ENCODE measurements at places on chromosomes 3 and 15.

GRCh38 chr3:2934541-2934940, 175.6 kb downstream of the IL5RA start:
- H3K36me3 ChIP-seq = no peaks in the 10 kb centered on the region
- H3K4me1 ChIP-seq = peaks cover 2% of the 10 kb centered on the region
- H3K4me3 ChIP-seq = no peak overlapping the region
- H3K27me3 ChIP-seq = no peaks in the 10 kb centered on the region
- H3K27ac ChIP-seq = no peak overlapping the region
- DNase-seq = no peak

GRCh38 chr3:100068826-100069225, 45.5 kb downstream of the FILIP1L start:
- H3K4me1 ChIP-seq = peaks cover 40% of the 10 kb centered on the region
- H3K36me3 ChIP-seq = peaks cover 7% of the 10 kb centered on the region
- no peaks in the 10 kb centered on the region for H3K27me3 ChIP-seq
- H3K4me3 ChIP-seq = no peak overlapping the region
- H3K27ac ChIP-seq = no peak overlapping the region
- DNase-seq = peak; percentile 94

DNA sequence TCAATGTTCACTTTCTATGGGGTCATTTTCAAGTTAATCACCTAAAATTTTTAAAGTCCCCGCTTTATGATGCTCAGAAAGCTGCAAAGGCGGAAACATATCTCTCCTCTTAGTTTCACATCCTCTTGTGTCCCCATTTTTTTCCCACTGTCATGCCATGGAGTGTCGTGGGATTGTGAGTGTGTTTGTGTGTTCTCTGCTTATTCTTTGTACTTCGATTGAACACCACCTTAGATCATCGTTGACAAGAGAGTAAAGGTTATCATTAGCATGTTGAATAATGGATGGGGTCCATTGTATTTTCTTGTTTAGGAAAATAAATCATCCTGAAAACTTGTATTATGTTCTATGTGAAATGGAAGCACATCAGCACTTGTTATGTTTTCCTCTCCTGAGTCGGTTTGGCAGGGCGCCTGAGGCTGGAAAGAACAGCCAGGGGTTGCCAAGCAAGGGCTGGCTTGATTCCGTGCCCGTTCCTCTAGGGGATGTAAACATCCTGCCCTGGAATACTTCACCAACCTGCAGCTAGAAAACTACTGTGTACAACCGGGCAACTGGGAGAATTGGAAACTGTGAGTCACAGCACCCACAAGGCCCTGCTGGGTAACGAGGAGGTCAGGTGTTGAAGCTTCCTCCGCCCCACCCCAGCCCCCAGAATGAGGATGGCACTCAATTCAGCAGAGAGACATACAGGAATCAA, 67.2 kb downstream of the EIF4E3 start:
- H3K4me3 ChIP-seq = no peak overlapping the region
- H3K4me1 ChIP-seq = peaks cover 7% of the 10 kb centered on the region
- H3K36me3 ChIP-seq = peaks cover 1% of the 10 kb centered on the region
- no peak overlapping the region for H3K27ac ChIP-seq
- DNase-seq = no peak

- peaks cover 2% of the 10 kb centered on the region for H3K27me3 ChIP-seq
- H3K36me3 ChIP-seq = no peaks in the 10 kb centered on the region
- H3K4me3 ChIP-seq = no peak overlapping the region
- no peak overlapping the region for H3K27ac ChIP-seq
- no peak for DNase-seq
Measured at GRCh38 chr15:98124581-98124980, 164.1 kb downstream of the ARRDC4 start.

GRCh38 chr3:20043396-20043795, 3.1 kb downstream of the KAT2B start:
- peaks cover 9% of the 10 kb centered on the region for H3K36me3 ChIP-seq
- H3K4me3 ChIP-seq = peak overlapping the region; percentile 96

DNA sequence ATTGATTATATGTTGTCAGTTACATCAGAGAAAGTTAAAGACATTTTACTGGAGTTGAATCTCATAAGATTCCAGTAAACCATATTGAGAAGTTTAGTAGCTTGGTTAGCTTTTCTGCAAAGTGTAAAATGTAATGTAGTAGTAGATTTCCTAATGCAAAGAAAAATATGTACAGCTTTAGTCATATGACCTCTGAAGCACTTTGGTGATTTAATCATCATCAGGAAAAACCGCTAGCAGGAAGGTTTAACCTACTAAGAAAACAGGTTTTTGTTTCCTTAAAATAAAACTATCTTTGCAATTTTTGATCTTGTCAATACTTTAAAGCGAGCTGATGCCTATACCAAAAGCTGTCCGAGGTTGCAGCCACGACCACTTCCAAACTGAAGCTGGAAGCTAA, 364.6 kb upstream of the ZNF385D start:
- H3K4me3 ChIP-seq = no peak overlapping the region
- no peaks in the 10 kb centered on the region for H3K4me1 ChIP-seq
- no peak for DNase-seq
- no peak overlapping the region for H3K27ac ChIP-seq
- no peaks in the 10 kb centered on the region for H3K36me3 ChIP-seq
- H3K27me3 ChIP-seq = no peaks in the 10 kb centered on the region

GRCh38 chr3:169864270-169864669, 5.5 kb downstream of the LRRC31 start:
- peaks cover 17% of the 10 kb centered on the region for H3K27me3 ChIP-seq
- H3K27ac ChIP-seq = no peak overlapping the region
- H3K4me3 ChIP-seq = no peak overlapping the region
- H3K4me1 ChIP-seq = peaks cover 16% of the 10 kb centered on the region

DNA sequence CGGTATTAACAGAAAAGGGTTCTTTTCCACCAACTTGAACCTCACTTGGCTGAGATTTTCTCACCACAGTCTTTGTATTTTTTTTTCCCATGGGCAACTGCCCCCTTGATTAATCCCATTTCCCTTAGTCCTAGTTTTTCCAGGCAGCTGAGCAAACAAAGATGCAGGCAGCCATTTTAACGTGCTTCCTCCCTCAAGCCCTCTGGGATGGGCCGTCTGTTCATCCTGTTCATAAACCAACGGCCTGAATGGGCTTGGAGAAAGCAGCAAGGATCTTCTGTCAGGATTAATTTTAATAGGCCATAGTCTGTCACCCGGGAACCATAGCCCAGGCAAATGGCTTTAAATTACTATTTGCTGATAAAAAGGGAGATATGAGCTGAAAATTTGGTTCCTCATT, 10.4 kb upstream of the POLR2M start:
- H3K27me3 ChIP-seq = peaks cover 31% of the 10 kb centered on the region
- DNase-seq = peak; percentile 19
- no peaks in the 10 kb centered on the region for H3K36me3 ChIP-seq
- H3K27ac ChIP-seq = no peak overlapping the region
- H3K4me1 ChIP-seq = no peaks in the 10 kb centered on the region
- H3K4me3 ChIP-seq = no peak overlapping the region

GRCh38 chr3:140078940-140079339, 144.0 kb downstream of the CLSTN2 start:
- H3K27ac ChIP-seq = no peak overlapping the region
- no peak overlapping the region for H3K4me3 ChIP-seq

DNA sequence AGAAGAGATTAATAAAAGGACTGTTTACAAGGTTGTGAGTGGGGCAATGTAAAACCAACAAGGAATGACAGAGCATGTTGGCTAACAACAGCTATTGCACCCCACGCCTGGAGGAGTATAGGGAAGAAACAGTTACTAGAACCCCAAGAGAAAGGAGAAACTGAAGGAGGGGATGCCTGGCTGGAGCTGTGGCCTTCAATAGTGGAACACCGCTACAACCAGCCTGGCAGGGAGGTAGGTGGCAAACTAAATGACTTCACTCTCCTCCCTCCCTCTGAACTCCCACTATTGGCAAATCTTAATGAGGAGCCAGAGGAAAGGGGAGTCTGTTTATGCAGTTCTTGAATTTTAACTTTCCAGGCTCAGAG, 7.2 kb upstream of the CD47 start:
- no peaks in the 10 kb centered on the region for H3K36me3 ChIP-seq
- H3K4me1 ChIP-seq = peaks cover 46% of the 10 kb centered on the region
- peaks cover 6% of the 10 kb centered on the region for H3K27me3 ChIP-seq
- H3K27ac ChIP-seq = no peak overlapping the region

DNA sequence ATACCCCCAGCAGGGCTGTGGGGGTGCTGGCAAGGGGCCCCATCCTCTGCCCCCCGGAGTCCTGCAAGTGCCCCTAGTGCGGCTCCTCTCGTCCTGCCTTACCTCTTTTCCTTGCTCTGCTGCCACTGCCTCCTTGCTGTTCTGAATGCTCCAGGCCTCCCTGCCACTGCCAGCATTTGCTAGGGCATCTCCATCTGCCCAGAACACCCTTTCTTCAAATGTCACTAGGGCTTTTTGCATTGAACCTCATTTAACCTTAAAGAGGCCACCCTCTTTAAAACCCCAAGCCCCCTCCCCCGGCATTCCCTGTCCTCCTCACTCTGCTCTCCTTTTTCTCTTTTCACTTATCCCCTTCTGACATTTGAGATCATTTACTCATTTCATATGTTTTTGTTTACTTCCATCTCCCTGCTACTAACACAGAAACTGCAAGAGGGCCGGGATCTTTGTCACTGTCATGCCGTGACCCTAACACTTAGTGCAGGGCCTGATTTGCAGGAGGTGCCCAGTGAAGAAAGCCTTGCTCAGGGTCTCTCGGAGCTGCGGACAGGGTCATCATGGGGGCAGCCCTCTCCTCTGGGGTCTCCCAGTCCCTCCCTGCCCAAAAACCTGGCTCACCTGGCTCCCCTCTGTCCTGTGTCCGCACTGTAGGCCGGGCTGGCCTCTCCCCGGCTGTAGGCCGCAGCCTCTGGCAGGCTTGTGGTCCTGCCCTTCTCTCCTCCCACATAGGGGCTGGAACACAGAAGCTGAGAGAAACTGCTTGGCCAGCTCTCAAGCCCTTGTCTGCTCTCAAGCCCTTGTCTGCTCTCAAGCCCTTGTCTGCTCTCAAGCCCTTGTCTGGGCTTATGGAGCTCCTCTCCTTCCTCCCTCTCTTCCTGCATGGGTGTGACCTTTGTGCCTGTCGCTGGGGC, at the start of gene ACOX2:
TSS of gene ACOX2 (minus strand) at position 690 of the 911 bp plus-strand sequence. CDS start 2,084 bp downstream, outside the sequence.
- peaks cover 16% of the 10 kb centered on the region for H3K4me1 ChIP-seq
- no peak within 1 kb of the TSS for H3K4me3 ChIP-seq
- no peak within 1 kb of the TSS for H3K27ac ChIP-seq

DNA sequence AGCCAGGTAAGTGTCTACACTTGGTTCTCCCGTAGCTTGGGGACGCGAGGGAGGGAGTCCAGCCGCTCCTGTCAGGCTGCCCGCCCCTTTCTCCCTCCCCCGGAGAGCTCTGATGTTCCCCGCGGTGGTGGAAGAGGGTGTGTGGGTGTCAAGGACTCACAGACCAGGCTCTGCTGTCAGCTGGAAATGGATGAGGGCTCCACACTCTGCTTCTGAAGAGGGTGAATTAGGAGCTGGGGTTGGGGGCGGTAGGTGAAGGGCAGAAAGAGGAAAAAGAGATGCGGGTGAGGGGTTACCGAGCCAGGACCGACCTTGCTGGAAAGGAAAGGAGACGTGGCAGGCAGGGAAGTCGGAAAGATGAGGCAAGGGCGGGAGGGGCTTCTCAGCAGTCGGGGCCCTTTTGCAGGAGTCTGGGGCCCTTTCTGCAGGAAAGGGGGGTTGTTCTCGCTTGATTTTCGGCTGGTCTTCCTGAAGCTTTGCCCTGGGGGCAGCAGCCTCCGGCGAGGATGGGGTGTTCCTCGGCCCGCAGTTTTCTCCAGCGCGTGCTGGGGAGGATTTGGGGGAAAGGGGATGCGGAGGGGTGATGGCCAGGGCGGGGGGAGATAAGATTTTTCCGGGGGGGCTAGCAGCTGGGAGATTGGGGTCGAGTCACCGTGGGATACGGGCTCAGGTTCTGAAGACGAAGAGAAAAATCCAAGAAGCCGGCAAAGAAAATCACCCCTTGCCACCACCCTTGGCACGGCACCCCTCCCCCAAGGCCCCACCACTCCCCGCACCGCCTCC, 602 bp upstream of the BAHD1 start:
- peak overlapping the region; percentile 87 for H3K27ac ChIP-seq
- H3K36me3 ChIP-seq = peaks cover 17% of the 10 kb centered on the region
- H3K4me3 ChIP-seq = peak overlapping the region; percentile 97
- peaks cover 45% of the 10 kb centered on the region for H3K4me1 ChIP-seq

DNA sequence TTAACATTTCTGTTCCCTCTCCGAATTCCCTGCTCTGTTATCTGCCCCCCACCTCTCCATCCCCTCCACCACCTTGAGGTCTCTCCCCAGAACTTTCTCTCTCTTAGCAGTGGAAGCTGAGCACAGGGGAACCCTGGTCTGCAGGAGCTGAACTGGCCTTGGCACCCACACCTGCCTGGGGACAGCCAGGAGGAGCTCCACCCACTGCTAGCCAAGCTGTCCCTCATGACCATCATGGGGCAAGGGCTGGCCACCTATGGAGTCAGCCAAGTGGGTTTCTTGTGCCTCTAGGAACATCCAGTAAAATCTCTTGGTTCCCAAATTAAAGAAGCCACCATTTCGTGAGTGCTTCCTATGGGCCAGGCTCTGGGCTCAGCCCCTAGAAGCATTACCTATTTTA, 276.4 kb upstream of the TLE3 start:
- H3K4me1 ChIP-seq = no peaks in the 10 kb centered on the region
- H3K4me3 ChIP-seq = no peak overlapping the region
- DNase-seq = no peak
- no peak overlapping the region for H3K27ac ChIP-seq

DNA sequence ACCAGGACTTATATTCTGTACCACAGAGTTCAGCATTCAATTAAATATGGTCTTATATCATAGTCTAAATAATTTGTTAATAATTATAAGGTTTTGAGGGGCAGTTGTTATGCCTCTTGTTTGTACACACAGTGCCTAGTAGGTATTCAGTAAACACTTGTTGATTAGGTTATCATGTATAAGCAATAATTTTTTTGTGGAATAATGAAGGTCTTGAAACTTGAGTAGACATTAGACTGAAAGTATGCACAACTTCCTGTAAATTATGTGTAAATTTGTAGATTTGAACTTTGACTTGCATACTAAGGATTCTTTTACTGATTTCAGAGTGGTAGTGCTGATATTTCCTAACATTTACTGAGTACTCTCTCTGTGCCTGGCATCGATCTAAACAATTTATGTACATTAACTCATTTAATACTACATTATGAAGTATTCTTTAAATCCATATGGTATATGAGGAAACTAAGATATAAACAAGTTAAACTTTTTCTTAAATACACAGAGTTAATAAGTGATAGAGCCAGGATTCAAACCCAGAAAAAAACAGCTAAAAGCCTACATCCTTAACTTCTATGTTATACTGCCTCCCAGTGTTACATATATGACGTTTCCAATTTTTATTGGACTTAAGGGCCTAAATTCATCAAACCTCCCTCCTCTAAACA, 65.1 kb downstream of the GLCE start:
- peaks cover 6% of the 10 kb centered on the region for H3K27me3 ChIP-seq
- no peaks in the 10 kb centered on the region for H3K4me1 ChIP-seq
- no peaks in the 10 kb centered on the region for H3K36me3 ChIP-seq
- no peak for DNase-seq
- no peak overlapping the region for H3K27ac ChIP-seq
- no peak overlapping the region for H3K4me3 ChIP-seq

- no peaks in the 10 kb centered on the region for H3K27me3 ChIP-seq
- no peak overlapping the region for H3K4me3 ChIP-seq
- DNase-seq = no peak
- H3K27ac ChIP-seq = no peak overlapping the region
- peaks cover 25% of the 10 kb centered on the region for H3K4me1 ChIP-seq
Measured at GRCh38 chr3:38255627-38256026, 10.0 kb upstream of the SLC22A13 start.

- H3K4me3 ChIP-seq = no peak overlapping the region
- no peak overlapping the region for H3K27ac ChIP-seq
- H3K4me1 ChIP-seq = no peaks in the 10 kb centered on the region
- H3K36me3 ChIP-seq = no peaks in the 10 kb centered on the region
- no peak for DNase-seq
- peaks cover 52% of the 10 kb centered on the region for H3K27me3 ChIP-seq
Measured at GRCh38 chr3:98740324-98740723, 22.8 kb upstream of the ST3GAL6 start.

- no peak for DNase-seq
- no peak overlapping the region for H3K4me3 ChIP-seq
- H3K27me3 ChIP-seq = no peaks in the 10 kb centered on the region
- H3K27ac ChIP-seq = no peak overlapping the region
Measured at GRCh38 chr3:123290962-123291361, 89.2 kb downstream of the SEC22A start.
